T47D (cell line): ENCODE measurements at places on chromosomes 1 and 21.

DNA sequence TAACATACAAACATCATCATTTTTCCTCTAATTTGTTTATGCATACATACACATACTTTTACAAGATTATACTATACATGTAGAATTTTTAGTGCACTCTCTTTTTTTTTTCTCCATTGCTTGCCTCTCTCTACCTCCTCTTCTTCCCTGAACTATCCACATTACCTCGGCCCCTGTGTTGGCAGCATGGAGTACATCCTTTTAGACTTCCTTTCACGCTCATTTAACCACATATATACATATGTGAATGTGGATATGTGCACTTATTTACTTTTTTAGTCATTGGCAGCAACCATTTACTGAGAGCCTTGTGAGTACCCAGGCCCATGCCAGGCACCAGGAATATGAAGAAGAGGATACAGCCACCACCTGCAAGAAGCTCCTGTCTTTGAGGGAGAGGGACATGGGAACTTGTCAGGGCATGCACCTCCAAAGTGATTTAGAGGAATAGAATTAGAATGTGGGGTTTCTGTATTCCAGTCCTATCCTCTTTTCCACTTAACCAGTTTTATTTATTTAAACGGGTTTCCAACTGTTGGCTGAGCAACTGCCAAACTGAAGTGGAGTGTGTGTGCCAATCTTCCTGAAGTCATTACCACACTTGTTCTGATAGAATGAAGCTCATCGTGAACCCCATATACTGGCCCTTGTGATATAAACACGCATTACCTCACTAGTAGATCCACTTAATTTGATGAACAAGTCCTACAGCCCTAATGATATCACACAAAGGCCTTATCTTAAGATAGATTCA is 212.6 kb downstream of the TNR start:
- no peak for DNase-seq

DNA sequence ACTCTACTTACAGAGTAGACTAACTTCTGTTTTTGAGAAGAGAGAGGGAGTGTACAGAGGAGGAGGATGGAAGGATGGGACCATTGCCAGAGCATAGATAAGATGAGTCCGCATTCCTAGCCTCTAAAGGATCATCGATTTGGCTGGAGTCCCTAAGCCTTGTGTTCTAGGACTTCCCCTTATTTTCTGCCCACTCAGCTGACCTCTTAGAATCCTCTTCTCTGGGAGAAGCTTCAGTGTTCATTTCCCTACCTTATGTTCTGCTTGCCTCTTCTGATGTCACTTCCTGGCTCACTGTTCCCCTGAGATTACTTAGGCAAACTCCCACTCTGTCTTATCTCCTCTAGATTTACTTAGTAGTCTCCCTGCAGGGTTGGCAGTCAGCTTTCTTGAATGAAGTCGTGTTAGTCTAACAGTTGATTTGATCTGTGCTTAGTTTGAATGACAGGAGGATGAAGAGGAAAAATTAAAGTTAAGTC is 156.7 kb downstream of the SYT2 start:
- no peak for DNase-seq

DNA sequence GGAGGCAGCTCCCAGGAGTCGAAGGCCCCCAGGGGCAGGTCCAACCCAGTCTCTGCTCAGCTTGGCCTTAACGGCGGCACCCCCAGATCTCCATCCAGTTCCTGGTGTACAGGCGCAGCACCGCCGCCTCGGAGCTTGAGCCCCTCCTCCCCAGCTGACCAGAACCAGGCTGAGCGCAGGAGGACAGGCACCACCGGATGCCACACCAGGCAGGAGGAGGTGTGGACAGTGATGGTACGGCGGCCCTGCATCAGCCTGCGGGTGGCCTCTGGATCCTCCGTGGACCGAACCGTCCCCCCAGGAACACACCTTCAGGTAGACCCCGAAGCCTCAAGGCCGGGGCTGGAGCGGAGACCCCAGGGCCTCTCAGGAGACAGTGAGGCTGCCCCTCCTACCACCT is 16.4 kb downstream of the SLC66A1 start:
- no peak for DNase-seq

DNA sequence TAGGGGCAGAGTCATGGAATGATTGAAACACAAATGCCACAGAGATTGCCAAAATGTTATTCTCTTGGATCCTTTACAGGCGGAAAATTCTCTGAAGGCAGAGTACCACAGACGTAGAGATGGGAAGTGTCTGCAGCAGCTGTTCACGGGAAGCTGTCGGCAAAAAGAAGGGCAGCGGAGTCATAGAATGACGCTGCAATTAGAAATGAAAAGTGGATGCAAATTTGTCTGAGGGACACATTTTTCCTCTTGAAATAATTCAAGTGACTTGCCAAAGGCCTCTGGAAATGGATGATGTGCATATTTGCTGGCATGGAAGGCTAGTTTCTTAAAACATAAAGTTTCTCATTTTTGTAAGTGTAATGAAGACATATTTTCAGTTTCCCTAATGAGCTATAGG is 77.5 kb upstream of the PLD5 start:
- no peak for DNase-seq

DNA sequence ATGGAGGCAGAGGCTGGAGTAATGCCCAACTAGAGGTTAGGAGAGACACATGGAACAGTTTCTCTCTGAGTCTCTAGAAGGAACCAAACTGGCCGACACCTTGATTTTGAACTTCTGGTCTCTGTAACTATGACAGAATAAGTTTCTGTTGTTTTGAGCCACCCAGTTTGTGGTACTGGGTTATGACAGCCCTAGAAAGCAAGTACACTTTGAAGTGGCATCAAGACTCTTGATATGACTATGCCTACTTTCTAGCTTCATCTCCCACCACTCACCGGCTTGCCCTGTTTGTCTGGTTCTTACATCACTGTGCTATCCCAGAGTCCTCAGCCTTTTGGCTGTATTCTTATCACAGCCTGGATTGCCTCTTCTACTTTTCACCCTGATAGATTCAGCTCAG is 230.3 kb upstream of the USP24 start:
- no peak for DNase-seq

DNA sequence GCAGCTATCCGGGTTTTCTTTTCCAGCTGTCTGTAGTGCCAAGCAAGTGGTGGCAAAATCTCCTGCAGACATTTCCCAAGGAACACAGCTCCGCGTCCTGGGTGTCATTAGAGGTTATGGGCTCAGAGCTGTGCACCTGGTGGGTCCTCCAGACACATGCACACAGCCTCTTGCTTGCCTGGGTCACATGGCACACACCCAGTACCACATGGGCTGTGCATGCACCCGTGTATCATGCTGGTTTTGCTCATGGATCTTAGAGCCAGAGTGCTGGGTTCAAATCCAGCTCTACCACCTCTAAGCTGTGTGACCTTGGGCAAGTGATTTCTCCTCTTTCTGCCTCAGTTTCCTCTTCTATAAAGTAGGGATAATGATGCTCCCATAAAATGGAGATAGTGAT is 61.7 kb downstream of the ALPL start:
- DNase-seq, result no peak

- no peak for DNase-seq
Observed at GRCh38 chr1:41483001-41483850, 1.3 kb downstream of the EDN2 start.

DNA sequence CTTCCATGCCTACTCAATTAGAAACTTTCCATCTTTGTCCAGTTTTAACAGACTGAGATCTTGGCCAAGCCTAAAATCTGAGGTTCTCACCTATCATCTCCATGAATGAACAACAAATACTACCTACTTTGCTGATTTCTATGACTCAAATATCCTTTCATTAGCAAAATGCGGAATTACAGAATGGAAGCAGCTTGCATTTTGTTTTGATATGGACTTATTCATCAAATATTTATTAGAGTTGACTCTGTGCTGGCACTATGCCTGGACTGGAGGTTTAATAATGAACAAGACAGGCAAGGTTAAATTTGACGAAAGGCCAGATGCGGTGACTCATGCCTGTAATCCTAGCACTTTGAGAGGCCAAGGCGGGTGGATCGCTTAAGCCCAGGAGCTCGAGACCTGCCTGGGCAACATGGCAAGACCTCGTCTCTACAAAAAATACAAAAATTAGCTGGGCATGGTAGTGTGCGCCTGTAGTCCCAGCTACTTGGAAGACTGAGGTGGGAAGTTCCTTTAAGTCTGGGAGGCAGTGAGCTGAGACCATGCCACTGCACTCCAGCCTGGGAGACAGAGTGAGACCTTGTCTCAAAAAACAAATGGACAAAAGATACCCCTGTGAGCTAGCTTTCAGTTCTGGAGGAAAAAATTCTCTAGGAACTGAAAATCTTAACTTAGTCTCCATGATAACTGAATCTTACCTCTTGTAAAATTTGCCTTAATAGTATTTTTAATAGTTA is 29.4 kb upstream of the SOD1 start:
- peak; percentile 25 for DNase-seq

DNA sequence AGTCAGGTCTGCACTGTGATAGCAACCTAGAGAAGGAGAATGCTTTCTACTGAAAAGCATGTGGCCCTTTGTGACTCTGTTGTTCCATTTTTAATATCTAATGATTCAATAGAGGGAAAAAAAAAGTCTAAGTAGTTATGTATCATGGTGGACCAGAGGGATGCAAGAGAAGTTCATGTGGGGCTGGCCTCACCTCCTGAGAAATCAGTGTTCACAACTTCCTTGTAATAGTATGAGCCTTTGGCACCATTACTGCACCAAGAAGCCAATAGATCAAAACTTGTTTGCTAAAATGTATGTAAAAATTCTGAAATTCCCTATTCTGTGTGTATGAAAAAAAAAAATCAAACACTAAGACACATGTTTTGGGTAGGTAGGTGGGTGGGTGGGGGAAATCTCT is 5.0 kb downstream of the ZBTB17 start:
- DNase-seq, result no peak

DNA sequence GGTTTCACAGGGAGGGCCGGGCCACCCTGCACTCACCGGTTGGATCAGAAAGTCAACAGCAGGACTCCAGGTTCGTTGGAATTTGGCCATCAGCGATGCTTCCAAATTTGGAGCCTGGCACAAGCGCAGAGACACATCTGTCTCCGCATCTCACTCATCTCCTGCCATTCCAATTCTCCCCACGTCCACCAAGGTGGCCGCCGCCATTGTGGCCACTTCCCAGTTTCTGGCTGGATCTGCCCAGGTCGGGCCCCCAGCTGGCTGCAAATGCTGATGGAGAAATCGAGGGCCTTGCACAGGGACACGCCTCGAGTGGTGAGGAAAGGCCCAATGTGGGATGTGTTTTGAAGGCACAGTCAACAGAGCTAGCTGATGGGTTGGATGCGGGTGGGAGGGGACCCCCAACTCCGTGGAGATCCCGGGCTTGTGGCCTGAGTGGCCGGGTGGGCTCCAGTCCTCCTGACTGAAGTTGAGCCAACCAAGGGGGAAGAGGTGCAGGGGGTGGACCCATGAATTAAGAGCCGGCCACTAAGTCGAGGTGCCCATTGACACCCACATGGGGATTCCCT is 102.7 kb downstream of the CRYAA start:
- DNase-seq, result no peak
